ENCODE measurements at places on chromosomes 16 and 17.

- H3K4me1 ChIP-seq = peaks cover 10% of the 10 kb centered on the region
- no peaks in the 10 kb centered on the region for H3K36me3 ChIP-seq
- no peak for DNase-seq
- no peaks in the 10 kb centered on the region for H3K27me3 ChIP-seq
Observed at GRCh38 chr16:89446136-89446974, 44.0 kb downstream of the ANKRD11 start.

DNA sequence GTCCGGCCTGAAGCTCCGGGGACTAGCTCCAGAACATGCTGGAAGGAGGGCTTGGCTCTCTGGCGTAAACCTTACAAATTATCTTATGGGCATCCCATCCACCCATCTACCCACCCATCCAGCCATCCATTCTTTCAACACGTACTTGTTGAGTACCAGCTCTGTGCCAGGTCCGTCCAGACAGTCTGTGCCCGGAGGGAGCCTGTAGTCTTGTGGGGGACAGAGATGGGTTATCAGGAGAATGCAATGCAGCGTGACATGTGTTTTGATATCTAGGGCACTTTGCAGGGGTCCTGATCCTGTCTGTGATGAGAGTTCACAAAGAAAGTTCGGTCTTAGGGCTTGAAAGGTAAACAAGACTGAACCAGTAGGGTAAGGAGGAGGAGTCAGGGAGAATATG is 4.1 kb upstream of the SLC13A2 start:
- H3K4me3 ChIP-seq = no peak overlapping the region
- H3K36me3 ChIP-seq = no peaks in the 10 kb centered on the region
- no peak overlapping the region for H3K27ac ChIP-seq
- peaks cover 52% of the 10 kb centered on the region for H3K27me3 ChIP-seq

DNA sequence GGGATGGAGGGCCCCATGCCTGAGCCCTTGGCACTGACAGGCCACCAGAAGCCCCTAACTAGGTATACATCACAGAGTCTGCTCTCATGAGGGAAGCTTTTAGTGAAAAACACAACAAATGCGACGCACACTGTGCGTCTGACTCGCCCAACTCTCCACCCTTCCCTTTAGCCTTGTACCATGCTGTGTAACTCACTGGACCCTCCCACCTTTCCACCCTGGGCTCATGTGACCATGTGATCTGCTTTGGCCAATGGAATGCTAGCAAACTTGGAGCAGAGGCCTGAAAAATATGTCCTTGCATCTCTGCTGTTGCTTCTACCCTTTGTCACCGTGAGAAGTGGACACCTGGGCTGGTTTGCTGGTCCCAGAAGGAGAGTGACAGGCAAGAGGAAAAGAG is 21.6 kb downstream of the TK2 start:
- H3K36me3 ChIP-seq = no peaks in the 10 kb centered on the region
- no peaks in the 10 kb centered on the region for H3K27me3 ChIP-seq

GRCh38 chr17:1590029-1590746 is 27.6 kb upstream of the PITPNA start:
- H3K27me3 ChIP-seq = peaks cover 89% of the 10 kb centered on the region
- H3K4me3 ChIP-seq = no peak overlapping the region

- H3K36me3 ChIP-seq = no peaks in the 10 kb centered on the region
- DNase-seq = no peak
- no peak overlapping the region for H3K4me3 ChIP-seq
- H3K27ac ChIP-seq = no peak overlapping the region
- no peaks in the 10 kb centered on the region for H3K27me3 ChIP-seq
- H3K4me1 ChIP-seq = no peaks in the 10 kb centered on the region
Observed at GRCh38 chr16:62720651-62721050, 684.4 kb upstream of the CDH8 start.

GRCh38 chr16:22014271-22014873 is 6.5 kb downstream of the MOSMO start:
- DNase-seq = no peak
- H3K27ac ChIP-seq = no peak overlapping the region
- H3K36me3 ChIP-seq = no peaks in the 10 kb centered on the region
- no peak overlapping the region for H3K4me3 ChIP-seq
- peaks cover 6% of the 10 kb centered on the region for H3K27me3 ChIP-seq
- peaks cover 10% of the 10 kb centered on the region for H3K4me1 ChIP-seq

GRCh38 chr17:65855675-65856074 is 294.2 kb upstream of the AXIN2 start:
- H3K36me3 ChIP-seq = no peaks in the 10 kb centered on the region
- no peak for DNase-seq
- no peaks in the 10 kb centered on the region for H3K4me1 ChIP-seq
- H3K27me3 ChIP-seq = no peaks in the 10 kb centered on the region
- H3K27ac ChIP-seq = no peak overlapping the region

DNA sequence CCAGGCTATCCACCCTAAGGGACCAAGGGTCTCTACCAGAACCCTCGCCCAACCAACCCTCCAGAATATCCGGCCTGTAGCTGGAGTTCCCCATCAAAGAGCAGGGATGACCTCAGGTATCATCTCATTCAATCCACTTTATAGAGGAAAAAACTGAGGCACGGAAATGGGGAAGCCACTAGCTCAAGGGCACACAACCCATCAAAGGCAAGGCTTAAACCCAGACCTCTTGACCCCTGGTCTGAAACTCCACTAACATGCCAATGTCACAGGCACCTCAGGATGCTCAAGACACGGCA is 1.6 kb downstream of the TBC1D10B start:
- no peaks in the 10 kb centered on the region for H3K27me3 ChIP-seq
- no peak for DNase-seq
- peak overlapping the region; percentile 93 for H3K4me3 ChIP-seq
- H3K27ac ChIP-seq = no peak overlapping the region
